H7 (cell line): ENCODE measurements at places on chromosomes 3 and 15. TPM values are rescaled to one million over a fixed set of nuclear protein-coding genes. Genes with fewer than 3 reads are reported as not detected.

STRIT1 gene
- not detected in 2 replicates for total RNA-seq

COPS2 gene
- total RNA-seq, result 45.8 and 82.6 TPM in 2 replicates

PATL2 gene
- 0.24 and 1.5 TPM in 2 replicates for total RNA-seq

CSPG4 gene
- total RNA-seq, result 4.3 and 5.0 TPM in 2 replicates

TMIE gene
- total RNA-seq, result 0.22 and 0.59 TPM in 2 replicates

HOMER2 gene
- 7.0 and 13.9 TPM in 2 replicates for total RNA-seq

OR5K2 gene
- total RNA-seq, result not detected in 2 replicates

AGTR1 gene
- 0.03 and 0.30 TPM in 2 replicates for total RNA-seq
